ENCODE measurements at places on chromosomes 5 and 9.

DNA sequence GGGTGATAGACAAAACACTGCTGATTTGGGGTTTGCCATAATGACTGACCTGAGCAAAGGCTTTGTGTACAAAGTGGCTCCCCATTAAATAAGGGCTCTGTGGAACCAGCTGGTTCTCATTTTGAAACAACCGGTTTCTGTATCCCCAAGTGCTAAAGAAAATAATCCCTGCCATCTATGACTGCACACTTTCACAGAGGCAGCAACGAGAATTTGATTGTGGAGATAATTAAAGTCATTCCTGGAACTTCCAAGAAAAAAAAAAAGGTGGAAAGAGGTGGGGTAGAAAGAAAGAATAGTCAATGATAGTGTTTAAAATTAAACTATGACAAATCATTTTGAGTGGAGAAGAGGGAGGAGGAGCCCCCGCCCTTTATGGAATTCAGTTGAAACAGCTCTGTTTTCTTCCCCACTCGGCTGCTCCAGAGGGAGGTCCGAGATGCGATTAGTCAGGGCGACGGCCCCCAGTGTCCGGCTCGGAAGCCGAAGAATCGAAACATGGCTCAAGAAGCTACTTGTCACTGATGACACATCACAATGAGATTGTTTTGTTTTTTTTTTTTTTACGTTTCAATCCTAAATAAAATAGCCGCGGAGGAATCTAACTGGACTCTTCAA is 38.4 kb downstream of the EBF1 start:
- DNase-seq, result no peak

GRCh38 chr9:126131066-126132010 is 195.3 kb upstream of the MVB12B start:
- DNase-seq, result no peak

DNA sequence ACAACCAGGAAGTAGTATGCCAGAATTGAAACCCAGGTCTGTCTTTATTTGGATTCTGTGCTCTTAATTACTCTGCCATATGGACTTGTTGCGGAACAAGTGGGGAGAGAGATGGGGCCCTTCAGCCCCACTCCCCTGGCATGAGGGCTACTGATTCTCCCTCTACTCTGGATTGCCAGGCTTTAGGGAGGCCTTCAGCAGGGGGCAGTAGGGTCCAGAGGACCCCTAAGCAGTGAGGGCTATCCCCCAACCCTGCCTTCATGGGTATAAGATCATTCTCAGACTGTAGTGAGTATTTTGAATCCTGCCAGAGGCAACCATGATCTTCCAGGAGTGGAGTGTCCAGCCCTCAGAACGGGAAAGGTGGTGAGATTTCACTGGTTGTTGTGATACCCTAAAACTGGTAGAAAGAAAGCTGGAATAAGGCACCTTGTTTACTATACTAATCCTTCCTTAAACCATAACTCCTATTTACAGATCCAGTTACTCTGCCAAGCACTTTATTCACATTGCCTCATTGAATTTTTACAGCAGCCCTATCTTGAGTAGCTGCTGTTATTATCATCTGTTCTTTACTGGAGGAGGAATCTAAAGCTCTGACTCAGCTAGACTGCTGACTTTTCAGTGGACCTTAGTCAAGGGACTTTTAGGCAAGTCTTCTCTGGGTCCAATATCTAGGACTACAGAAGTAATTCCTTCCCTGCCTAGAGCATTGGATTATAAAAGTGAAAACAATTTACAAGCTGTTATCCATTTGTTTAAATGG is 31.3 kb upstream of the LARP1 start:
- no peak for DNase-seq

DNA sequence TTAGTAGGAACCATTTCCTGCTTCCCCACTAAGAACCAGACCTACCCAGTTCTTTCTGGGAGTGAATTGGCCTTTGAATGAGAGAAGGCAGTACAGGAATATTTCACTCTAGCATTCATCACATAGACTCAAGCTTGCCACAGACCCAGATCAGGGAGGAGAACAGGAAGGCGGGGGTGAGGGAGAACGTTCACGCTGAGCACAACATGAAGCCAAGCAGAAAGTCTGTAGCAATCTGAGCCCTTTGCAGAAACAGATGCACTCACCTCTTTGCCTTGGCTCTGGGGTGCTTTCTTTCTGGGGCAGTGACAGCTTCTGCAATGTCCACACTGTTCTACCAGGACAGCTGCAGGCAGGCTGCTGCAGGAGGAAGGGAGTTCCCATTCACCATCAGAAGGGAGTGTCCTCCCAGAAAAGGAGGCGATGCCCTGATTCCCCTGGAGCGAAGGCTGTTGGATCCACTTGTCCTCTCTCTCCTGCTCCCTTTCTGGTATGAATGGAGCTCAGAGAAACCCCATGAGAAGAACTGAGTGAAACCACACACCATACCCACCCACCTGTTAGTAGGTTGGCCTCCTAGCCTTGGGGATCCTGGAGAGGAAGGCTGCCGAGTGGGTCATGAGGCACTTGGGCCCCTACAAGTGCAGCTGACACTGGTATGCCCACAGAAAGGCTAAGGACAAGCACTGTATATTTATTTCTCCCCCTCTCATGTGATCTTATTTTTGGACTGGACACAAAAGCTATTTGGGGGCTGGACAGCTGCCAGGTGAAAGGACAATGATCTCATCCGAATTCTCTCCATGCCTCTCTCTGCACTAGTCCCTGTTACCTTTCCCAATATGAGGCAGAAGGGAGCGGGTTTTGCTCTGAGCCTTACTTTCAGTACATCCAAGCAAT is 11.7 kb upstream of the FGF1 start:
- no peak for DNase-seq

- DNase-seq, result no peak
Observed at GRCh38 chr5:66891184-66891925, 295.2 kb downstream of the MAST4 start.

GRCh38 chr9:134340475-134341160 is 14.4 kb downstream of the RXRA start:
- no peak for DNase-seq

DNA sequence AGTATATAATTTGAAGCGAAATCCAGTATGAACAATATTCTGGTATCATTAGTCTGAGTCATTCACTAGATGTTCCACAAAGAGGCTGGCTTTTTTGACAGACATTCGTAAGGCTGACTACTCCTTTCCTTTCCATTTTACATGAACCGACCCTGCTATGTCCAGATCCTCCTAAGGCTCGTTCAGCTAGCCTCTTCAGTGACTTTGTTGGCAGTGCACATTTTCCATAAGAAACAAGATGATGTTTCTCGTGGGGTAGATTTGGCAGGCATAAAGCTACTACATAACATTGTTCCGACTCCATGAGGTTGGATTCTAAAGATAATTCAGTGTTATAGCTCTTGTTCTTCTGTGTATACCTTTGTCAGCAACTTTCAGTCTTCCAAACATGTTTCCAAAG is 49.0 kb downstream of the ZNF462 start:
- DNase-seq, result no peak

- no peak for DNase-seq
Observed at GRCh38 chr5:168946363-168946762, 354.6 kb downstream of the SLIT3 start.

- DNase-seq, result no peak
Observed at GRCh38 chr9:110041452-110041851, 166.5 kb downstream of the C9orf152 start.

- DNase-seq, result no peak
Observed at GRCh38 chr5:157677931-157678330, 6.6 kb downstream of the C5orf52 start.

GRCh38 chr5:170078458-170078857 is 27.2 kb upstream of the FOXI1 start:
- no peak for DNase-seq

DNA sequence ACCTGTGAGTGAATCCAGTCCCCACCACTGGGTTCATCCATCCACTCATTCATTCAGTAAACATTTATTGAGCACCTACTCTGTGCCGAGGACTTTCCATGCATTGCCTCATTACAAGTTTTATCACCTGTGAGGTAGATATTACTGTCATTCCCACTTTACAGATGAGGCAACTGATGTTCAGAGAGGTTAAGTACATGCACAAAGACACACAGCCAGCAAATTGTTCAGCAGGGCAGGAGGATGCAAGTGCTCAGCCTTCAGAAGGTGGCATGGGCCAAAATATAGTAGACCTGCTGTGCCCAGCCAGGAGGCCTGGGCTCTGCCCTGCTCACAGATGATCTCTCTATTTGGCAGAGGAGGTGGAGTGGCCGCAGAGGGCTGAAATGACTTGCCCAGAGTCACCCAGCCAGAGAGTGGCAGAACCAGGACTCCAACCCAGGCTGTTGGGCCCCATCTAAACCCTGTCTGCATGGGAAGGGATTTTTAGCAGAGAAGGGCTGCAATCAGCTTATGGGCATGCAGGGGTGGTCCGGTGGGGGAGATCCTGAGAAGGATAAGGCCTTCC is 7.6 kb upstream of the NEURL1B start:
- no peak for DNase-seq

DNA sequence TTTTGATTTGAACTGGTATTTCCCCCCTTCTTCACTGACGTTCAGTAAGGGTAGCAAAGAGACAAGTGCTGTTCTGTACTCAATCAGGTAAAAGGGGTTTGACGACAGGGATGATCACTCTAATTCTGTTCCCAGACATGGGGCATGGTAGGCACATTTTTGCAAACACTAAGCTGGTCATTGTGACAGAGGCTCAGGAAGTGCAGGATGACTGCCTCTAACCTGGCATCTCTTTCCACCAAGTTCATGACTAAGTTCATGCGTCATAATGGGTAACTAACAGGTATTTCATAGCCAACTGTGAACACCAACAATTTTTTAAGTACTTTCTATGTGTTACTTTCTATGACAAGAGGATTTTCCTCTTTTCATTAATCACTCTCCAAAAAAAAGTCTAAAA is 166.5 kb downstream of the MAPKAP1 start:
- DNase-seq, result no peak

GRCh38 chr9:107488375-107489143 is 1.0 kb downstream of the KLF4 start:
- DNase-seq, result no peak

All from NCI-H187 (cell line).